ENCODE measurements at places on chromosomes 7 and 10. TPM values are rescaled to one million over a fixed set of nuclear protein-coding genes. Genes with fewer than 3 reads are reported as not detected.

DNA sequence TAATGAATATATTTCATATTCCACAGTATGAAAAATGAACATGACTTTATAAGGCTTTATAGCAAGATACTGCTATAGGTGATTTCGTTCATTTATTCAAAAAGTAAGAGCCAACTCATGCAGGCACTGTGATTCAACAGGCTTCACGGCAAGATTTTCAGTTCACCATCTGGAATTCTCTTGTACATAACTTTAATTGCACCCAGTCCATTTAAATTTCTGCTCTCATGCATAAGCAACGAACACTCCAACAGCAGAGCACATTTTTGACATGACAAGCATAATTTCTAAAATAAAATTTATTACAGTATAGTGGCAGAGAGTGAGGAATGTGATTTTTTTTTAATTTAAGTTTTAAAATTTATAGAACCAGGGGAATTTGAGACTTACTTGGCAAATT, 436.1 kb downstream of the PHTF2 start:
- H3K36me3 ChIP-seq = no peaks in the 10 kb centered on the region
- DNase-seq = no peak
- H3K4me1 ChIP-seq = no peaks in the 10 kb centered on the region
- H3K4me3 ChIP-seq = no peak overlapping the region
- H3K27ac ChIP-seq = no peak overlapping the region

GRCh38 chr10:87775766-87776165, 42.3 kb downstream of the ATAD1 start:
- no peak overlapping the region for H3K27ac ChIP-seq
- H3K4me3 ChIP-seq = no peak overlapping the region
- H3K27me3 ChIP-seq = no peaks in the 10 kb centered on the region

- H3K4me1 ChIP-seq = no peaks in the 10 kb centered on the region
- H3K36me3 ChIP-seq = no peaks in the 10 kb centered on the region
- no peak overlapping the region for H3K27ac ChIP-seq
- H3K27me3 ChIP-seq = no peaks in the 10 kb centered on the region
- DNase-seq = no peak
- no peak overlapping the region for H3K4me3 ChIP-seq
Measured at GRCh38 chr10:25101461-25102146, 73.2 kb upstream of the GPR158 start.

- H3K27me3 ChIP-seq = no peaks in the 10 kb centered on the region
- no peak overlapping the region for H3K4me3 ChIP-seq
- H3K27ac ChIP-seq = no peak overlapping the region
Measured at GRCh38 chr7:151215396-151215795, 5.1 kb upstream of the H2BK1 start.

LARP4B gene
- 40.2 TPM for total RNA-seq
